GF-D8 (cell line): ENCODE measurements at places on chromosomes 5 and 9.

DNA sequence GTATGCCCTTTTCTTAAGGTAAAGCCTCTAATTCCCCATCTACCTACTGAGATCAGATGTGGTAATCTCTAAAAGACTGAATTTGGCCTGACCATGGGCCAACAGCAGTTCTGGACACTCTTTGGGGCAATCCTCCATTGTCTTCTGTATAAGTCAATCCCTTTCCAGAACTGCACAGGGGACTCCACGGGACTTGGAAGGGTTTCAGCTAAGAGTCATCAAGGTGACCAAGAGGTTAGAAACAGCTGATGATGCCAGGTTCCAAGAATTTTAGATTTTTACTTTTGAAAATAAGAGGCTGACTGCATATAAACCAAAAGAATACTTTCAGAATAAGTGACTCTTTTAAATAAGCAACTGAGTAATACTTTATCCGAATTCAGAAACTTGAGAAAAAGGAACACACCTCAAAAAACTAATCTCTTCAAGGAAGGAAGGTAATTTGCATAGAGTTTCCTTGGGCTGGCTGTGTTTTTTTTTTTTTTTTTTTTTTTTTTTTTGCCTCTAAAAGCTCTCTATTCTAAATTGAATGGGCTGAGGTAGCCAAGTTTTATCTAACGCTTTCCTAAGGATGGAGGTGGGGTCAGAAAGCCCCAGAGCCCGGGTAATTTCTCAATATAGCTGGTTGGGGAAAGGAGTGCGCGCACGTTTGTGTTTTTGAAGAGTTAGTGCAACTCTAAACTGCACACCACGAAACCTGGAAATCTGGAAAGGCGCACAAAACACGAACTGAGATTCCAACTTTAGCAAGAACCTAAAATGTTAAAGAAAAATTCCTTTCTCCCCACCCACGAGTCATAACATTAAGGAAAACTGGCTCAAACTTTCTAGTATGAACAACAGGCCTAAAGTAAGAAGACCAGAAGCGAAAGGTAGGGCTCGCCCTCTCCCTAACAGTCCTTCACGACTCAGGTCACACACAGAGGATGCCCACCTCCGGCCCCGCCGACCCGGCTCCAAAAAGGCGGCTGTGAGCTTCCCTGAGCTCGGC lies 1.3 kb downstream of the VCP start:
- no peak for DNase-seq

GRCh38 chr5:106860398-106861044 lies 810.2 kb downstream of the EFNA5 start:
- DNase-seq = no peak

- DNase-seq = no peak
Measured at GRCh38 chr5:17403695-17404490, 94.1 kb upstream of the TAF11L2 start.

GRCh38 chr9:99626426-99626825 lies 195.3 kb upstream of the NR4A3 start:
- no peak for DNase-seq

DNA sequence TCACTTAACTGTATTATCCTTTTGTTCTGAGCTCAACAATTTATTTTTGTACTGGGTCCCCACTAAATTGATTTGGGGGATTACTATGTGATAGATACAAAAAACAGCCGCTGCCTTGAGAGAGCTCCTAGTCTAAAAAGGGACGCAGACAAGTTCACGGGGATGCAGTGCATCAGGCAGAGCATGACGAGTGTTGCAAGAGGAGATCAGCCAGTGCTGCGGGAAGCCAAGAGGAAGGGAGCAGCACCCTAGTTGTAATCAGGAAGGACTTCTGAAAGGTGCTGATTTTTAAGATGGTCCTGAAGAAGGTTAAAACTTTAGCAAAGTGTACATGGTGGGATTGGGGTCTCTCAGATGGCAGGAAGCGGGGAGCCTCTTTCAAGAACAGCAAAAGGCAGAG lies 15.8 kb downstream of the GALNT10 start:
- no peak for DNase-seq

DNA sequence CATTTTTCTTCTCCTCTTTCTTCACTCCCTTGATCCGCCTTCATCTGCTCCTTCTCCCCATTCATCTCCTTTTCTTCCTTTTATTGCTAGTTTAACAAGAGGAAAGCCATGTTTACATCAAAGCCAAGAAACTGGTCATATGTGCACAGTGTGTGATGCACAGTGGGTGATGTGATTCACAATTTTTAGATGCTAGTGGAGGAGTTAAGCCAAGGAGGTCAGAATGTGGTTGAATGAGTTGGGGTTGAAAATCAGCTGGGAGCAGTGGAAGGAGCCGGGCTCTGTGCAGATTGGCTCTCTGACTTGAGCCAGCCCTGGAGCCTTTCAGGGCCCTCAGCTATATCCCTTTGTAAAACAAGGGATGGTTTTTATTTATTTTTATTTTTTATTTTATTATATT lies 7.3 kb downstream of the ACER2 start:
- no peak for DNase-seq

GRCh38 chr9:132541870-132542830 lies 40.3 kb upstream of the BARHL1 start:
- no peak for DNase-seq

DNA sequence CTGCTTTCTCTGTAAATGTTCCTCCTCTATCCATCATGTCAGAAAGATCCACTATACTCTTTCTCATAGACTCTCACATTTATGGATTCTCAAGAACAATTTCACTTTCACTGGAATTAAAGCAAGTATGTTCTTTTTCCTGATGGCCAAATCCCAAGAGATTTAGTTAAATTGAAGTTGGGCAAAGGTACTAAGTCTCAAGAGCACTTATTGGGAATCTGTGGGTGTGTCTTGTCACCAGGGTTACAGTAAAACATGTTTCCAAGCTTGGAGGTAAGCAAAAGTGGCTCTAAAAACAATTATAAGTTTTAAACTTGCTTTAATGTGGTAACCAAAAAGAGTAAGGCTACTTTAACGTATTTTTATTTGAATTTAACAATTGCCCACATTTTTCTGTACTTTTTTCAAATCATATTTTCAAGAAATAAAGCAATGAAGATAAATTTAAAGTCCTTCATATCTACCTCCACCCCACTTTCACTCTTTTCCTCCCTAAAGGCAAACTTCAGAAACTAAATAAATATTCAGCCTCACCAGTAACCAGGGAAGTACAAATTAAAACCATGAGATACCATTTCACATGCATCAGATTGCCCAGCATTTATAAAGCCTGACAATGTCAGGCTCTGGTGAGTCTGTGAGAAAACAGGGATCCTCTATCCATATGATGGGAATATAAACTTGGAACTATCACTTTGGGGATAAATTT lies 387.4 kb downstream of the CETN3 start:
- DNase-seq = no peak

- no peak for DNase-seq
Measured at GRCh38 chr9:14750821-14751220, 28.3 kb upstream of the CER1 start.
